ENCODE measurements at places on chromosomes 3 and 15. TPM values are rescaled to one million over a fixed set of nuclear protein-coding genes. Genes with fewer than 3 reads are reported as not detected.

- no peaks in the 10 kb centered on the region for H3K36me3 ChIP-seq
- H3K27me3 ChIP-seq = no peaks in the 10 kb centered on the region
- no peak overlapping the region for H3K27ac ChIP-seq
- no peaks in the 10 kb centered on the region for H3K4me1 ChIP-seq
- H3K4me3 ChIP-seq = no peak overlapping the region
- DNase-seq = no peak
Observed at GRCh38 chr15:46389739-46390138, 754.9 kb downstream of the SQOR start.

The ECE2 gene
- not detected for total RNA-seq

DNA sequence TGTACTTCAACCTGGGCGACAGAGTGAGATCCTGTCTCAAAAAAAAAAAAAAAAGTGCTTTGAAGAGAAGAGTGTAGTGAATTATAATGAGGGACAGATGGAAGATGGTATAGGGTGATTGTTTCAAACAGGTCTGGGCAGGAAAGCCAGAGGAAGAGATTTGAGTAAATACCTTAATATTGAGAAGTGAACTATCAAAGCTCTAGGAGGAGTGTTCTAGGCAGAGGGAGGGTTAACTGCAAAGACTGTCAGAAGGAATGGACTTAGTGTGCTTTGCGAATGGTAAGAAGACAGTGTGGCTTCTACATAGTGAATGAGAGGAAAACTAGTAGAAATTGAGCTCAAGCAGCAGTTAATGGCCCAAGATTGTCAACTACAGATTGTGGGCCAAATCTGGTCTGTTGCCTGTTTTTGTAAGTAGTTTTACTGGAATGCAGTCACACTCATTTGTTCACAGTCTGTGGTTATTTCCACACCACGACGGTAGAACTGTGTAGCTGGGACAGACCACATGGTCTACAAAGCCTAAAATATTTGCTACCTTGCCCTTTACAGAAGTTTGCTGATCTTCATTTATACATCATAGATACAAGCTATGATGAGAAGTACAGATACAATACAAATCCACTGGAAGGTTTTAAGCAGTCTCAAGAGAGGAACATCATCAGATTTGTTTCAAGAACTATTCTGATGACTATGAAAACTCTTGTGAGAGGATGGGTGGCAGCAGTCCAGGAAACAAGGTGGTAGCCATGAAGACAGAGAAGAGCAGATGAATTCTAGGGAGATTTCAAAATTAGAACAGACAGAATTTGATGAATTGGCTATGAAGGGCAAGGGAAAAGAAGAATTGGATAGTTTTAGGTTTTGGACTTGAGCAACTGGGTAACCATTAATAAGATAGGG, 16.5 kb upstream of the USP50 start:
- DNase-seq = no peak
- peaks cover 91% of the 10 kb centered on the region for H3K36me3 ChIP-seq
- no peaks in the 10 kb centered on the region for H3K27me3 ChIP-seq
- no peaks in the 10 kb centered on the region for H3K4me1 ChIP-seq

The SCN5A gene
- total RNA-seq = 239 TPM

The APOD gene
- total RNA-seq = 92.5 TPM

DNA sequence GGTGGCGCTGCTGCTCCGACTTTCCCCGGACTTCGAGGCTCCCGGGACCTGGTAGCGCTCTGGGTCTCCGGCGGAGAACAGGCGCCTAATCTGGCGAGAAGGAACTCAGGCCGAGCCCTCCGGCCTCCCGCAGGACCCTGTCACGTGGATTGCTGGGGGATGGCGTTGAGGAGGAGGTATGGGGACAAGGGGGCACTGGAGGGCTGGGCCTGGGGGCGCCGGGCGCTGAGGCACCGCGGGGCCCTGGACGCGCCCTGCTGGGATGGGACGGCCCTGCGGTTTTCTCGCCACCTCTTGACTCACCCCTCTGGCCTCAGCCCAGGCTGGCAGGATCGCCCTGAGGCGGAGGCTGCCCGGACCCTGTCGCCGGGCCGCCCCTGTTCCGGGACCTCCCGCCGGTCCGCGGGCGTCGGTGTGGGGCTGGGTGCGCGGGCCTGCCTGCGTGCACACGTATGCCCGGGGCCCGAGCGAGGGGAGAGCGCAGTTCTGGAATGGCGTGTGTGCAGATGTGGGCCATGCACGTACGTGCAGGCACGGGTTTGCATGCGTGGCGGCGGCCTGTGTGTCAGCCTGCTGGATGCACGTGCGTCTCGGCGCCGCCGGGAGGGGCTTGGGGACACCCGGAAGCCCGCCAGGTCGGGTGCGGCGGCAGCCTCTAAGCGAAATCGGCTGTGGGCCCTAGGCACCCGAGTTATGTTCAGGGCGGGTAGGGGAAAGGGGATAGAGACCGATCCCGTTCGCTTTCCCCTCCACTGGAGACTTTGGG, 752 bp downstream of the C15orf39 start:
- peak; percentile 82 for DNase-seq
- H3K4me1 ChIP-seq = peaks cover 88% of the 10 kb centered on the region
- peak overlapping the region; percentile 99 for H3K27ac ChIP-seq

DNA sequence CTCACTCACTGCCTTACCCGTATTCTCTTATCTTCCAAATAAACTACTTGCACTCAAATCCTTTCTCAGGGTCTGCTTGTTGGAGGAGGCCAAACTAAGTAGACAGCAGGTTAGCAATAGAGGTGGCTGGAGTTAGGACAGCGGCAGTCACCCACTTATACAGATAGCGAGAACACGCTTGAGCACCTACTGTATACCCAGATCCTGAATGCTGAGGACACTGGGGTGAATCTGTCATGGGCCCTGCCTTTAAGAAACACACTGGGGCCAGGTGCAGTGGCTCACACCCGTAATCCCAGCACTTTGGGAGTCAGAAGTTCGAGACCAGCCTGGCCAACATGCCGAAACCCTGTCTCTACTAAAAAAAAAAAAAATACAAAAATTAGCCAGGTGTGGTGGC, 38.0 kb upstream of the TSEN2 start:
- peaks cover 35% of the 10 kb centered on the region for H3K4me1 ChIP-seq
- no peak for DNase-seq
- no peaks in the 10 kb centered on the region for H3K27me3 ChIP-seq

- peaks cover 87% of the 10 kb centered on the region for H3K27me3 ChIP-seq
- no peaks in the 10 kb centered on the region for H3K4me1 ChIP-seq
- no peaks in the 10 kb centered on the region for H3K36me3 ChIP-seq
- DNase-seq = no peak
Observed at GRCh38 chr3:11989383-11990038, 14.7 kb upstream of the SYN2 start.

DNA sequence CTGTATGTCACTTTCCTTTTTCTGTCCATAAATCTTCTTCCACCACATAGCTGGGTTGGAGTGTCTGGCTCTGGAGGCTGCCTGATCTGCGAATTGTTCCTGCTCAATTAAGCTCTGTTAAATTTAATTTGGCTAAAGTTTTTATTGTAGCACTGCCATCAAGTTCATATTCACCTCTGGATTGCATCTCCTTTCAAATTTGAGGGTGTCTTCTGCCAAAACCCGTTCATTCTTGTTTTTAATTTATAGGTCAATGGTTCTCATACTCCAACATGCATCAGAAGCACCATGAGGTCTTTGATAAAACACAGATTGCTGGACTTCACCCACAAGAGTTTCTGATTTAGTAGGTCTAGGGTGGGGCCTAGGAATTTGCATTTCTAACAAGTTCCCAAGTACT, 276.5 kb upstream of the NECTIN3 start:
- H3K27me3 ChIP-seq = no peaks in the 10 kb centered on the region
- no peak for DNase-seq
- H3K36me3 ChIP-seq = no peaks in the 10 kb centered on the region
- no peak overlapping the region for H3K27ac ChIP-seq
- no peaks in the 10 kb centered on the region for H3K4me1 ChIP-seq
- H3K4me3 ChIP-seq = no peak overlapping the region
